ENCODE measurements at places on chromosomes 11 and 22.

GRCh38 chr11:105110688-105111030 is 28.9 kb downstream of the CARD18 start:
- no peak for DNase-seq

DNA sequence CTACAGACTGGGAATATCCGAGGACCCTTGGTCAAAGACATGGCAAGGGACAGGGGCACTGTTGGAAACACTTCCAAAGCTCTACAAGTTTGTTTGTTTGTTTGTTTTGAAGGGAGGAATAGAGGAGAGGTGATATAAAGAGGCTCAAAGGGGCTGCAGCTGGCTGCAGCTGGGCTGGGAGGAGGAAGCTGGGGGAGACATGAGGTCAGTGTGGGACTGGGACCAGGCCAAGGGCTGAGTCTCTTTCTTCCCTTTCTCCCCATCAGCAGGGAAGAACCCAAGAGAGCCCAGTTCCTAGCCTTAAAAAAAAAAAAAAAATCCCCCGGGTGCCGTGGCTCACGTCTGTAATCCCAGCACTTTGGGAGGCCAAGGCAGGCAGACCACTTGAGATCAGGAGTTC is 5.0 kb downstream of the RHOG start:
- no peak for DNase-seq

GRCh38 chr22:17925431-17925841 is 98.9 kb downstream of the MICAL3 start:
- no peak for DNase-seq

- no peak for DNase-seq
Observed at GRCh38 chr11:1919391-1920127, at the start of gene TNNT3. Gene TNNT3, plus strand, starts transcription at chr11:1919703. Its CDS starts 3,172 bp downstream, at chr11:1922875.
